KBM-7 (cell line): ENCODE measurements at places on chromosomes 3 and 15.

GRCh38 chr15:81807186-81807585 lies 238.6 kb downstream of the MEX3B start:
- no peak for DNase-seq

DNA sequence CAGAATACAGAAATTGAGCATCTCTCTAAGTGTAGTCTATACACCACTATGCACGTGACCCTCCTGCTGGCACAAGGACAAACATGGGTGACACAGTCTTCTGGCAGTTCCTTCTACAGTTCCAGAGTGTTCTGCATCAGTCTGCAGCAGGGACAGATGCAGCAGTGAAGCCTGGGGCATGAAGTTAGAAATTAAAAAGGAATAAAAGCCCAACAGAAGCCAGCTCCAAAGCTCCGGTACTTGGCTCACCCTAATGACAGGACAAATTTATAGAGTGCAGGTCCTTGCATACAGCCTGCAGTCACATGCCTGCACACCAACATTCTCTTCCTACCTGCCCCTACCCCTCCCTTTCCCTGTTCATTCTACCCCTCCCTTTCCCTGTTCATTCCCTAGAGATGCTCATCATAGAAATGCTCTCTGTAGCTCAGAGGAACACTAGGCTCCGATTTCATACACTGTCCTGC lies 15.0 kb downstream of the UACA start:
- no peak for DNase-seq

GRCh38 chr3:80331494-80332170 lies 563.8 kb upstream of the ROBO1 start:
- DNase-seq = no peak

DNA sequence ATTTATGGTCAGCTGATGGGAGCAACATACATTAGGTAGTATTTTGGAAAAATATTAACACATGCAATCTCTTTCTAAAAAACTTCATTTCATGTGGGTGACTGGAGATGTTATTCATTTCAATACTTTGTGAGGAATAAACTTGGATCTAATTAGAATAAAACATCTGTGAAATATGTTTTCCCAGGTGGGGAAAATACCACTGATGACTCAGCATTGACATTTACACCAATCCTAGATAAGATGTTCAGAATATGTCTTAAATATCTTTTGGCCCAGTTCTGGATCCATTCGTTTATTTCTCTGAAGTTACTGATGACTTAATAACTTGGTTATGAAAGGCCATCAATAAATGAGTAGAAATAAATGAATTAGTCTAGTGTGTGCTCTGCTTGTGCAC lies 247.6 kb downstream of the CHST2 start:
- DNase-seq = no peak

DNA sequence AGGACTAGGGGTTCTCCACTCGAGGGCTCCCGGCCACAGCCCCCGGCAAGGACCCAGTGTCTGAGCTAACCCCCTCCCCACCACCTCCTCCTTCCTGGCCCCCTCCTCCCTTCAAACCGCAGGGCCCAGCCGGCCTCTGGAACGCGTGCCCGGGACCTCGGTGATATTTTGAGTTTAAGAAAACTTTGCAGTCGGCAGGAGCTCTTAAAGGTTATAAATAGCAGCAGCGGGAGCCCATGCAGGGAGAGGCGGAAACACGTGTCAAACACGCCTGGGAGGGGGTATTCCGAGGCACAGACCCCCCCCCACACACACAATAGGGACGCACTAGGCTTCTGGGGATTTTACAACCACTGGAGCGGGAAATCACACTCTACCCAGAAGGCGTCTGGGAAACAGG lies 3.1 kb upstream of the PTH1R start:
- DNase-seq = peak; percentile 59

- peak; percentile 22 for DNase-seq
Measured at GRCh38 chr3:103991461-103992115, 1375.1 kb upstream of the ALCAM start.

GRCh38 chr3:111591555-111591954 lies 3.6 kb downstream of the ZBED2 start:
- DNase-seq = no peak

DNA sequence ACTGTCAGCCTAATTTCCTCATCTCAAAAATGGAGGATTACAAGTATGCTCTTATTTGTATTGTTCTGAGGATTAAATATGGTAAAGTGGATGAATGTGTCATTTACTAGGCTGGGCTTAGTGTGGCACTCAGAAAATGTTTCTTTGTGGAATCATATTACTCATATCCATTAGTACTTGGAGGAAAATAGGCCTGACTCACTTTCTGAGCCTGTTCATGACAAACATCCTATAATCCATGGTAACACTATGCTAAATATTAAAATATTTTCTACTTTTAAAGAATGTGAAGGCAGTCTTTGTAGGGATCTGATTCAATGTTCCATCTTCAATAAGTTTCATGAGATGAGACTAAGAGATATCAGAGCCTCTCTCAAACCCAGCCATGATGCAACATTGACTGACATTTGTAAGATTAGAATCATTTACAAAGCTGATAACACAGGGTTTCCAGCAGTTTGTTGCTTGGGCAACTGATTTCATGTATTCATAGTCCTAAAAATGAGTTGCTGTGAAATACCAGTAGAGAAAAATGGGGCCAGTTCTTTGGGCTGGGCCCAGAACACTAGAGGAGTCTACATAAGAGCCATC lies 1048.5 kb downstream of the NTRK3 start:
- no peak for DNase-seq

DNA sequence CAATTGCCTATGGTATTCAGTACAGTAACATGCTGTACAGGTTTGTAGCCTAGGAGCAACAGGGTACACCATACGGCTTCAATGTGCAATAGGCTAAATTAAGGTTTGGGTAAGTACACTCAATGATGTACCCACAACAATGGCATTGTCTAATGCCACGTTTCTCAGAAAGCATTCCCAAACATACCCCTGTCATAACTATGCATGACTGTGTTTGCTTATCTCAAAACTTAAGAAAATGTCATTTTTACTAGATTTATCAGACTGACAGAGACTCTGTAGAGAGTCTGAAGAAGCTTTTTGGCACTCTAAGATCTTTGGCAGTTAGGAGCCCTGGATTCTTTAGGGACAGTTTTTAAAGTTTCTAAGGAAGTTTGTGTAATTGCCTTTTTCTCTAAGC lies 59.9 kb downstream of the MECOM start:
- no peak for DNase-seq

DNA sequence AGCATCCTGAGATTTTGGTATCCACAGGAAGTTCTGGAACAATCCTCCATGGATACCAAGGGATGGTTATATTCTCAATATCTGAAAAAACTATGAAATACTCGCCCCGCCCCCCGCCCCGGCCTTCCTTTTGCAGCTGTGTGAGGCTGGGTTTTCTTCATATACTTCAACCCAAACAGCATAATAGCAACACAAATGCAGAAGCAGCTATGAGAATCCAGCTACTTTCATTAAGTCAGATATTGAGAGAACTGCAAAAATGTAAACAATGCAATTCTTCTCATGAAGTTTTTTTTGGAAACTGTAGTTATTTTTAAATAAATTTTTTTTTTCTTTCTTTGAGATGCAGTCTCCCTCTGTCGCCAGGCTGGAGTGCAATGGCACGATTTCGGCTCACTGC lies 10.9 kb upstream of the IDH2 start:
- no peak for DNase-seq

GRCh38 chr3:73605412-73605811 lies 19.3 kb downstream of the PDZRN3 start:
- no peak for DNase-seq

DNA sequence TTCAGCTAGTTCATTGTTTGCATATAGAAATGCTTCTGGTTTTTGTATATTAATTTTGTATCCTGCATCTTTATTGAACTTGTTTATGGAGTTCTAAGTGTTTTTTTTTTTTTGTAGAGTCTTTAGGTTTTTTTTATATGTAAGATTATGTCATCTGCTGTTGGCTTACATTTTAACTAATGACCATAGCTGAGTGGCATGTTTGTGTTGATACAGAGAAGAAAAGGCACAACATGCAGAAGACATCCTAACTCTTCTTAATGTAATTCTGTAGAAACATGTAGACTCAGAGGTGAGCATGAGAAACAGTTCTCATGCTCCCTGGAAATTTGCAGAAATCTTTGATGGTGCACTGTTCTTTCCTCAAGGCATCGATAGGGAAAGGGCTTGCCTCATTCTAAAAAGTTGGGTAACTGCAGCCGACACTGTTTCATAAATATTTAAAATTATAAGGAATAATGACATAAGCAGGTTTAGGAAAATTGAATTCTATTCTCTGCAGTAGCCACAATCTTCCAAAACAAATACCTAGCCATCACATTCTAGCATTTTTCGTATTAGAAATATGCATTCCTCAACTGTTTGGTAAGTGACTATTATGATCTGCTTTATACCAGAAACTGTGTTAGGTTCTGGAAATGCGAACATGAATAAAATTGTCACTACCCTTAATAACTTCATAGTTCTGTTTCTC lies 499.6 kb upstream of the KCNMB2 start:
- no peak for DNase-seq

GRCh38 chr3:11212299-11212608 lies 58.0 kb downstream of the HRH1 start:
- DNase-seq = no peak

GRCh38 chr15:22959321-22960101 lies 20.7 kb downstream of the CYFIP1 start:
- no peak for DNase-seq

- DNase-seq = no peak
Measured at GRCh38 chr3:33032938-33033337, 64.0 kb downstream of the GLB1 start.

DNA sequence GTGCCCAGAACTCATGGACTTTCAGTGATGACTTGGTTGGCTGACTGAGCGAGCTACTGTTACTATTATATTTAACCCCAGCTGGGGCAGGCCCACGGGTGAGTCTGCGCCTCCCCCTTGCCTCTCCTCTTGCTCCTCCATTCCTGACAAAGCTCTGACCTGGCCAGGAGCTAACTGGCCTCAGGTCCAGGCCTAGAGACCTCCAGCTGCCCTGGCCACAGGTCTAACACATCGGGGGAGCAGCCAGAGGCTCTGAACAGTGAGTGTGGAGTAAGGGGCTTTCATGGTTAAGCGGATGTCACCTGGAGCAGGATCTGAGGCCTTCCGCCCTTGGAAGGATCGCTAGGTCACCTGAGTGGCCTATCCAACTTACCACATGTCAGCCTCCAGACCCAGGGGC lies 96.3 kb upstream of the HERC1 start:
- no peak for DNase-seq

- DNase-seq = no peak
Measured at GRCh38 chr15:79244876-79245275, 37.6 kb upstream of the ANKRD34C start.

DNA sequence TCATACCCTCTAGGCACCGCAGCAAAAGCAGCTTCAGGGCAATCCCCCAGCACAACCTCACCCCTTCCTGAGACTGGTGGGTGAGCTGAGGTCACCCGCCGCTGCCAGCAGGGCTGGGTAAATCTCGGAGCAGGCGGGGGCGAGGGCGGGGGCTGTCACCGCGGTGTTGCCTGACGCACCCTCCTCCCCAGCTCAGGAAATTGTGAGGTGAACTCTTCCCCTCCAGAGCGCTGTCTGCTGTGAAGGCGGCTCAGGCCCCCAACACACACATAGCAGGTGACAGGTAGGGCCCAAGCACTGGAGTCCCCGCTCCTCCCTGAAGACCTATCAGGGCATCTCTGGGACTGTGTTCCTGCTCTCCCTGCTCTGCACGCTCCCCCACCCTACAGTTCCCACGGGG lies 30.2 kb upstream of the FURIN start:
- peak; percentile 51 for DNase-seq

DNA sequence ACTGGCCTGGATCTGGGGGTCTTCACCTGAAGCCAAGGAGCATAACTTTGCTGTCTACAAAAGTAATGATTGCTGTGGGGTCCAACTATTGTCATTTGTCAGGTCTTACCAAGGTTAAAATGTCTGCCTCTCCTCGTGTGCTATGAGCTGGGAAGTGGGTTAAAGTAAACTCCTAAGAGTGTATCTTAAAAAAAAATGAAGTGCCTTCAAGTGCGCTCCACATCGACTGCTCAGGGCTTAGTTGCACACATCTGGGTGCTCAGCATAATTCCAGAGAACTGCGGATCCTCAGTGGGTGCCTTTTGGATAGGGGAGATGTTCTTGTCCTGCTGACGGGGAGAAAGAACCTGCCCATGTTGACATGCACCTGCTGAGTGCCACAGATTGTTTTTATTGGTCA lies 40.9 kb downstream of the EFCAB12 start:
- DNase-seq = no peak
